Naive thymus-derived CD8-positive, alpha-beta T cell (primary cell): ENCODE measurements at places on chromosomes 2 and 18. TPM values are rescaled to one million over a fixed set of nuclear protein-coding genes. Genes with fewer than 3 reads are reported as not detected.

- DNase-seq: no peak
Measured at GRCh38 chr2:10039658-10040410, 3.5 kb upstream of the KLF11 start.

DNA sequence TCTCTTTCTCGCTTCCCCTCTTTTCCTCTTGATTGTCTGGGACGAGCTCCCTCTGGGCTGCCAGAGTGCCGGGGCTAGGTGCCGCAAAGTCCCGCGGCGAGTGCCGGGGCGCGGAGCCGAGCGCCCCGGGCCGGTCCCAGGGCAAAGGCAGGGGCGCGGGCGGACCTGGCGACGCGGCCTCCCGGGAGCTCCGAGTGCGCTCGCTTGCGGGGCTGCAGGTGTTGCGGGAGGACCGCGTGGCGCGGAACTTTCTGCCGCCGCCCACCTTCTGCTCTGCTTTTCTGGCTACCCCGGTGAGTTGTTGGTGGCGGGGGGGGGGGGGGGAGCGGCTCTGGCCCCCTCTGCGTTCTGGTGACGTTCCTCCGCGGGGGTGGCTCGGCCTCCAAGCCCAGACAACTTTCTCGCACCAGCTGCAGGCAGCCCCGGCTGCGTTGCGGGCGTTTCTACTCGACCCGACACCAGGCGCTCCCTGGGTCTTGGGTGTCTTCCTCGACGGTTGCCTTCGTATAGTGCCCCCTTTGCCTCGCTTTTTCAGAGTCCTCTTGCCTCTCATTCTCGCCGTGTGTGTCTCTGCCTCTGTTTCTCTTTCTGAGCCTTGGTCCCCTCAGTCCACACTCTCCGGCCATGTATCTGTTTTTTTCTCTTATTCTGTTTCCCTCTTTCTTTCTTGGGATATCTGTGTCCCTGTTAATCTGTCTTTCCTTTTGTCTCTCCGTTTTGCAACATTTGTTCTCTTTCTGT is 759 bp downstream of the GALNT13 start:
- no peak for DNase-seq

GRCh38 chr18:31983976-31984375 is 34.6 kb upstream of the RNF125 start:
- DNase-seq: no peak

GRCh38 chr2:71822463-71822862 is 325.2 kb downstream of the CYP26B1 start:
- DNase-seq: no peak

Gene HOXD8
- polyA plus RNA-seq: not detected

Gene CFC1
- polyA plus RNA-seq: not detected
